ENCODE measurements at places on chromosomes 11 and 22.

DNA sequence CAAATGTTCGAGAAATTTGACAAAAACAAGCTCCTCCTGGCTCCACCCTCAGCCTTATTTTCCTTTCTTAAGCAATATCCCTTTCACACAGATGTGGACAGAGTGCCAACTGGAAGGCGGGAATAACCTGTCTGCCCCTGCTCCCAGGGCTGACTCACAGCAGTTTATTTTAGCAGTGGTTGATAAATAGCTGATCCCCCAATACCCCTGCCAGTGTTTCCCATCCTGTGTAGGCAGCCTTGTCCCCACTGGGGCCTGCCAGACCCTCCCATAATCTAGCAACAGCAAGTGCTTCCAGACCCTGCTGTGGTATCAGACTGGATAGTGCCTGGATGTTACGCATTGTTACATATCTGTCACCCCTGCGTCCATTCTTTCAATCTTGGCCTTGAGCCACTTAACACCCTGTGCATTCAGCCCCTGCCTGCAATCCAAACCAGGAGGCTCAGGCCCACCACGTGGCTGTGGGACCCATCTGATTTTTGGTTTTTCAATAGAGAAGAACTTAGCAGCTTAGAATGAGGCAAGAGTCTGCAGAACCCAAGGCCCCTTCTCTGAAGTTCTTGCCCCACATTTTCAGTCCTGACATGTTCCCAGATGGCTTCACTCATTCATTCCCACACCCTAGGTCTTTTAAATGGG lies 53.7 kb downstream of the PARVA start:
- DNase-seq: no peak

DNA sequence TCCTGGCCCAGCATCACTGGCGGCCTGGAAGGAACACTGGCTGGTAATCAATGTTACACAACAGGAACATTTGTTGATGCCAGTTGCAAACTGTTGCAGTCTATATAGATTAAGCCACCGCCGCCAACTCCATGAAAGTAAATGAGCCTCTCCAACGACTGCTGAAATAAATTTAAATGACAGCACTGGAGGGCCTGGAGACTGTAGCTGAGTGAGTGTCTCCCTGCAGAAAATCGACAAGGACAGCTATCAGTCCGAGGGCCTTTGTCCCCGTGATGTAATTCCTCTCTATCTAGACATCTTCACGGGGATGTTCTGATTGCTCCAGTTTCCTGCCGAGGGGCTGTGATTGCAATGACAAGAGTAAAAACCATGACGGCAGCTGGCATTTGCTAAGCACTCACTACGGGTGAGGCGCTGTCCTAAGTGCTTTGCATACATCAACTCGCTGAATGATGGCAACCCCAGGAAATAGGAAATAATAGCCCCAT lies 120.4 kb downstream of the SEZ6L start:
- no peak for DNase-seq

- DNase-seq: no peak
These were observed 52.1 kb downstream of the KREMEN1 start for GRCh38 chr22:29124777-29125442.

DNA sequence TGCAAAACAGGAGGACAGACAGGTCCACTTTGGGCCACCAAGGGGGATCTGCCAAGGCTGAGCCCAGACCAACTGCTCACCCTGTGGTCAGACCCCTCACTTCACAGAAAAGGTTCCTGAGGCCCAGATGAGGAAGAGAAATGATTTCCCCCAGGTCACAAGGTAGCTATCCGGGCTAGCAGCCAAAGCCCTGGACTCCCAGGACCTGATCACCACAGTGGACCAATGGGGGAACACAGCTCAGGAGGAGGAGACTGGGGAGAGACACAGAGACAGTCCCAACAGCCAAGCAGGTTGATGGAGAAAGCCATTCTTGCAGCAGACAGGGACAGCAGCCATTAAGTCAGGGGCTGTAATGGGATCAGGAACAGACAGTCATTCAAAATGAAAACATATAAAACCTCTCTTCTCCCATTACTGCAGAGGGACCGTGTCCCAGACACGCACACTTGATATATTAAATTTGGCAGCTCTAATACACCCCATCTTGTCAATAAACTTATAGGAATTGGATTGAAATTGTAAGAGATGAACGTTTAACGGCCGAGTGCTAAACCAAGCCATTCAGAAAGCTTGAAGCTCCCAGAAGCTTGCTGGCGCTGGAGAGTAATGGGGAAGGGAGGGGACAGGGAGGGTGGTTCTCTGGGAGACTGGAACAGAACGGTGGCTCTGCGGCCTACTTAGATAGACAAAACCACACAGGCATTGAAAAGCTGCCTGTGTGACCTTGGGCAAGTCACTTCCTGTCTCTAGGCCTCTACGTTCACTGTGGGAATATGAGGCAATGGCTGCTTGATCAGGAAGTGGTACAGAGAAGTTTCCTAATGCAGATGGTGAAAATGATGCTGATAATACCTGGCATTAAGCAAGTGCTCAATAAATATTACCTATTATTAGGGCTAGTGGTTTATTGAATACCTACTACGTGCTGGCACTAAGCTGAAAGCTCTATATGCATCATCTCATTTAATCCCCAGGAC lies 16.0 kb downstream of the ZMAT5 start:
- no peak for DNase-seq

- no peak for DNase-seq
These were observed 29.2 kb upstream of the UPB1 start for GRCh38 chr22:24465975-24466374.

DNA sequence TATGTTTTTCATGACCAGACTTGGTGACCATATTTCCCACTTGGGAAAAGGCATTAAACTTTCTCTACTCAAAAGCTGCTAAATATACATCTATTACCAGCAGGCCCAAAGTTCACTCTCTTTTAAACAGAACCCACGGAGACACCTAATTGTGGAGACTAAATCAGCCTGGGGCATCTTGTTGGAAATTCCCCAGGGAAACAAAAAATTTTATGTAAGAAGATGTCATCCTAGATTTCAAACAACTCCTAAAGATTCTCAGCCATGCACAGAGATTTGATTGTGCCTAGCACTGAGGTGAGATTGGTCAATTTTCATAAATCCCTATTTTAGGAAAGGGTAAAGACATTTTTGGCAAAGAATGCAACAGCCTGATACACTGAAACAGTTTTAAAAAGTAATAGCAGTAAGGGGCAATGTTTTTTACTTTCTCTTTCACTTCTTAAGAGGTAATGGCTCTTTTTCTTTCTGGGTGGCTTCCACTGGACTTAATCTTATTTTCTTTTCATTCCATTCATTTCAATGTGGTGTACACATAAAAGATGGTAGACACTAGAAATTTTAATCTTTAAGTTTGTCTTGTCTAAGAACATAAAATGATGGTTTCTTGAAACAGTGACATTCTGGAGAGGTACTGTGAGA lies 9.6 kb downstream of the OR52N2 start:
- DNase-seq: no peak

DNA sequence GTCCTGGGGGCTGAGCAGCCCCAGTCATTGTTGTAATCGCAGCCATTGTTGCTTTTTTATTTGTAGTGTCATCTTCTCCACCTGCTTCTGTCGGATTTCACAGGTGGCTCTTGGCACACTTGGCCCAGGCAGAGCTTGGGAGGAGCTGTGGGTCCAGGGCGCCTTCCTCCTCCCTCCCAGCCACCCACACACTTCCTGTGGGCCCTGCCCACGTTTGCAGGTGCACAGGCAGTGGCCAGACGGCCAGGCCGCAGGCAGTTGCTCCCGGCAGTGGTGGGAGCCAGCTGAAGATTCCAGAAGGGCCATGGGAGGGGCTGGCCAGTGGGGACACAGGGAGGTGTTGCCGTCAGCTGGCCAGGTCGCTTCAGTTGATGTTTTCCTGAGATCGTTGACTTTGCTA lies 1191.9 kb downstream of the BRD1 start:
- DNase-seq: no peak

DNA sequence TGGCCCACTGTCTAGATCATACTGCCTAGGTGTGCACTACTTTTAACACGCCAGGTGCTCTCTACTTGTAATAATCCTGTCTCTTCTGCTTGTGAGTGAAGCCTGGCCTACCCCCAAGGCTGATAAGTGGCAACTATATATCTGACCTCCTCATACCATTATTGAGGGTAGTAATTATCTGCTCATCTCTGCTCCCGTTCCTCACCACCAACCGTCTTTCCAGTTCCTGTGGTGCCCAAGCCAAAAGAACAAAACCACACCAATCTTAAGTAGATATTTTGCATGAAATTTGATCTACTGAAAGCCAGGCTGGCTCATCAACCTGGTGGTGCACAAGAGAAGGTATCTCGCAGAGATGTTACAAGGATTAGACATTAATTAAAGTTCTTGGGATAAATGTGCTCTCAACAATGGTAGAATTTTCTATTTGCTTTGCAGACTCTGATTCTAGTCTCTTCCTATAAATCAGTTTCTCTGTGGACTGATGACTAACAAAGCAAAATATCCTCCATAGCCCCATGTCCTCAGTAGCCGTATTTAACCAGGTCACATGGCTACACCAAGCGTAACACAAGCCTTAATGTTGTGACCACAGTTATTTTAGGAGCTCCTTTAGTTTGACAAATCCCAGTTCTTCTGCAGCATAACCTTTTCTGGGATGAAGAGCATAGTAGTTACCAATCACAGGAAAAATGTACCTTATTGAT lies 267.2 kb downstream of the NTM start:
- DNase-seq: no peak

DNA sequence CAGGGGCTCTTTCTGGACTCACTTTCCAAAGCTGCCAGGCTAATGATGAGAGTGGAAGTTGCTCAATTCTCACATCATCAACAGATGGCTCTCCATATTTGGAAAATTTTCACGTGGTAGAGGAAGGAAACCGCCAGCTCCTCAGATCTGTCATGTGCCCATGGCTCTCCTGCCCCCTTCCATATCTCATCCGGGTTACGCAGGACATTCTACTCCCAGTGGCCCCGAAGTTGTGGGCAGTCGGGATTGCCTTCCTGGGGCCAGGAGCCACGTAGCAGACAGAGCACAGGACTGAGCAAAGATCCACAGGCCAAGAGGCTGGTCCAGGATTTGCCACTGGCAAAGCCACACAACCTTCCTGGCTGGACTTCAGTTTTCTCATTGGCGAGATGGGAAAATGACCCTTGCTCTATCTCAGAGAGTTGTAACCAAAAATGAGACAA lies 38.8 kb downstream of the RPUSD4 start:
- DNase-seq: no peak

- peak; percentile 49 for DNase-seq
These were observed 25.2 kb downstream of the BCR start for GRCh38 chr22:23205339-23206049.

DNA sequence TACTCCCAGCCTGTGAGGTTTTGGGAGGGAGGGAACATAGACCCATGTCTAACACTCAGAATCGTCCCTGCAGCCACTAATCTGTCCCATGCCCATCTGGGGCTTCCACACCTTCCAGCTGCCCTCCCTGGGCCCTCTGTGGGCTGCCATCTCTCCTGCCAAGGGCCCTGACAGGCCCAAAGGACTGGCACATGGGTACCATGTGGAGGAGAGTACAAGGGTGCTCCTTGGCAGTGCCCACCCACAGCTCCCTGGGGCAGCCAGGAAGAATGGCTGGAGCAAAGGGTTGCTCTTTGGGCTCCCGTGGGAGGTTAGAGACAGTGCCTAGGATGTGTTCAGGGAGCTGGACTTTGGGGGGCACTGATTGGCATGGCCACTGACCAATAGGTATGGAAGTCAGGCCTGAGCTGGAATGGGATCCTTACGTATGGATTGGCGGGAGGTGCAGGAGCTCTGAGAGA lies 56.8 kb downstream of the CD82 start:
- DNase-seq: no peak

- no peak for DNase-seq
These were observed 31.8 kb downstream of the SCN4B start for GRCh38 chr11:118120793-118121192.

DNA sequence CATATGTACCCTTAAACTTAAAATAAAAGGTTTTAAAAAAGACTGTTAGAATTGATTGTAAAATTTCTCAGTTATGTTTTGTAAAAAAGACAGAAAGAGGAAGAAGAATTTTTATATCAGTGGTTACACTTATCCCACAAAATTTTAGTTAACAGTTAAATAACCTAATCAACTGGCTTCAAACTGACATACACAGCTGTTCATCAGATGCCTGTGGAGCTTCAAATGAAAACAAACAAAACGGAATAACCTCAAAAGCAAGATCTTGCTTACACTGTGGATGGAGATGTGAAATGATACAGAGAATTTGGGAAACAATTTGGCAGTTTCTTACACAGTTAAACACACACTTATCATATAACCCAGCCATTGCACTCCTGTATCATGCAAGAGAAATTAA lies 521.0 kb downstream of the ETS1 start:
- DNase-seq: no peak

- no peak for DNase-seq
These were observed at the start of gene NCR3LG1 for GRCh38 chr11:17351510-17352176. NCR3LG1 (plus strand) TSS chr11:17351800; CDS start chr11:17351970, 170 bp downstream.

- no peak for DNase-seq
These were observed 247.9 kb upstream of the CNTN5 start for GRCh38 chr11:98772893-98773292.

- DNase-seq: no peak
These were observed 32.6 kb downstream of the TEAD1 start for GRCh38 chr11:12706545-12707499.

DNA sequence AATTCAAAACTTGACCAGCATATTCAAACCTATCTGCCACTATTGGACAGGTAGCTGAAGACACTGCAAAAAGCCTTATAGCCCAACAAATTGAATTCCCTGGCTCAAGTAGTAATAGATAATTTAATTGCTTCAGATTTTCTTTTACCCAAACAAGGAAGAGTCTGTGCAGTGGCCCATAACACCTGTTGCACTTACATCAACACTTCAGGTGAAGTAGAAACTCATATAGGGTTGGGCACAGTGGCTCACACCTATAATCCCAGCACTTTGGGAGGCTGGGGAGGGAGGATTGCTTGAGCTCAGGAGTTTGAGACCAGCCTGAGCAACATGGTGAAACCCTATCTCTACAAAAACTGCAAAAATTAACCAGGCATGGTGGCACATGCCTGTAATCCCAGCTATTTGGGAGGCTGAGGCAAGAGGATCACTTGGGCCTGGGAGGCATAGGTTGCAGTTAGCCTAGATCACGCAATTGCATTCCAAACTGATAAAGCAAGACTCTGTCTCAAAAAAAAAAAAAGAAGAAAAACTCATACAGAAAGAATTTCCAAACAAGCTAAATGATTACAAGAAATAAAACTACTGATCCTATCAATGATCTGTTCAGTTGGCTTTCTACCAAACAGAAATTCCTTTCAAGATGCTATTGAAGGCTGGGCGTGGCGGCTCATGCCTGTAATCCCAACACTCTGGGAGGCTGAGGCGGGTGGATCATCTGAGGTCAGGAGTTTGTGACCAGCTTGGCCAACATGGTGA lies 9.5 kb downstream of the FOLR3 start:
- no peak for DNase-seq

GRCh38 chr11:108853864-108854263 lies 189.0 kb downstream of the DDX10 start:
- DNase-seq: no peak

DNA sequence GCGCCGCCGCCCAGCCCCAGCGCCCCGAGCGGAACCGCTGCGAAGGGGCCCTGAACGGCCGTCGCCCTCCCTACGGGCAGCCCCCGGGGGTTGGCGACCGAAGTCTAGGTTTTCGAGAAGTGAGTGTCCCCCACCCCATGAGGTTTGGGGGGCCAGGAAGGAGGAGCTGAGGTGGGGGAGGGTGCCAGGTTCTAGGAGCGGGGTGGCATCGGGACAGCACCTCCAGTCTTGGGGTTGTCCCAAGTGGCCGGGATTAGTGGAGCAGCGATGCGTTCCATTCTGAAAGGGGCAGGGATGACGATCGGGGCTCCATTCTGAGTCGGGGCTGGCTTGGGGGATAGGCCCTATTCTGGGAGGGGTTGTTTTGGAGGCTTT lies 408 bp downstream of the PPP2R5B start:
- DNase-seq: no peak

- DNase-seq: no peak
These were observed 3.9 kb upstream of the AKIP1 start for GRCh38 chr11:8907116-8907515.
